NCI-H1048 (cell line): ENCODE measurements at places on chromosomes 2 and 18.

GRCh38 chr2:38371235-38371634 is 5.8 kb downstream of the ATL2 start:
- no peak for DNase-seq

- DNase-seq: no peak
These were observed 310.8 kb downstream of the ETAA1 start for GRCh38 chr2:67707896-67708295.

- no peak for DNase-seq
These were observed 14.1 kb upstream of the PMAIP1 start for GRCh38 chr18:59885579-59886163.

- no peak for DNase-seq
These were observed 370.0 kb downstream of the TGIF1 start for GRCh38 chr18:3819961-3820360.

DNA sequence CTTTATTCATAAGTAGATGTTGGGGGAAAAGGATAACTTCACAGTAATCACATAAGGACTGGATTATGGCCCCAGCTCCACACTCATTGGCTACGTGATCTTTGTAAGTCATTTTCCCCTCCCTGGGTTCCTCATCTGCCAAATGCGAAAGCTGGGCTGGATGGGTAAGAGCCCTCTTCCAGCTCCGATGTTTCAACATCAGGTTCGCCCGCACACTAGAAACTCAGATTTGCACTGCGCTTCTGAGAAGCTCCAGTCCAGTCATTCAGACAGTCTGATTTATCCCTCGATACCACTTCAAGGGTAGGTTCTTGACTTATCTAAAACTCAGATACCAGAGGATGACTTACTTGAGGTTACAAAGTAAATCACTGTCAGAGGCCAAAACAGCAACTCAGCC is 31.0 kb upstream of the RMDN2 start:
- DNase-seq: no peak

DNA sequence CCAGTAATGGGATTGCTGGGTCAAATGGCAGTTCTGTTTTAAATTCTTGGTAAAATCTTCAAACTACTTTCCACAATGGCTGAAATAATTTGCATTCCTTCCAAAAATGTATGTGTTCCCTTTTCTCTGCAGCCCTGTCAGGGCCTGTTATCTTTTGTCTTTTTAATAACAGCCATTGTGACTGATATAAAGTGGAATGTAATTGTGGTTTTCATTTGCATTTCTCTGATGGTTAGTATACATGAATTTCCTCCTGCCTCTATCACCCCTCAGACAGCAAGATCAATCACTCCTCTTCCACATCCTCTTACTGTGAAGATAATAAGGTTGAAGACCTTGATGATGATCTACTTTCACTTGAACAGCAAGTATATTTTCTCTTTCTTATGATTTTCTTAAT is 304.8 kb upstream of the FSIP2 start:
- no peak for DNase-seq
